ENCODE measurements at places on chromosomes 13 and 19.
A peak's percentile ranks its signal among the peaks of the same experiment; 100 is the strongest.

DNA sequence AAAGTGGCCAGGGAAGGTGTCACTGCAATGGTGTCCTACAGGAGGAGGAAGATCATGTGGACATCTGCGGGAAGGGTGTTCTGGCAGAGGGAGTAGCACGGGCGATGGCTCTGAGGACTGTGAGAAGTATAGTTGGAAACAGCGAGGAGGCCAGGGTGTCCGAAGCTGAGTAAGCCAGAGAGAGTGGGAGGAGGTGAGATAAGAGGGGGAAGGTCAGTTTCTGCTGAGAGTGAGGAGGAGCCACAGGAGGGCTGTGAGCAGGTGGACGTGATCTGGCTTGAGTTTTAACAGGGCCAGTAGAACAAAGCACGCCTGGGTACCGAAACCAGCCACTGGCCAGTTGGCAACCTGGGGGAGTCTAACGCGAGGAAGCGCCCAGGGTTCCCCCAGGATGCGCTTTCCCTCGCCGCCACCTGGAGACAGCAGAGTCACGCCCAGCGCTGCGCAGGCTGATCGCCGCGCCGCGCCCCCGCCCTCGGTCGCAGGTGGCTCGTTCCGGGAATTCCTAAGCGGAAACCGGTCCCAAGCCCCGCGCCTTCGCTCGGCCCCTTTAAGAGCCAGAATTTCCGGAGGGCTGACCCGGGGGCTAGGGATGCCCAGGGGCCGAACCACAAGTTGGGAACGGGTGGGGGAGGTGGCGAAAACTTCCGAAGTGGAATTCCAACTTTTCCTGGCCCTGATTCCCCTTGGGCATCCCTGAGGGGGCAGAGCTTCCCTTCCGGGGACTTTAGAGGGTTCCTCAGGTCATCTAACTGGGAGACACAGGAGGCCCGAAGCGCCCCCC, 1.1 kb upstream of the LSR start:
- peak; percentile 47 for DNase-seq

DNA sequence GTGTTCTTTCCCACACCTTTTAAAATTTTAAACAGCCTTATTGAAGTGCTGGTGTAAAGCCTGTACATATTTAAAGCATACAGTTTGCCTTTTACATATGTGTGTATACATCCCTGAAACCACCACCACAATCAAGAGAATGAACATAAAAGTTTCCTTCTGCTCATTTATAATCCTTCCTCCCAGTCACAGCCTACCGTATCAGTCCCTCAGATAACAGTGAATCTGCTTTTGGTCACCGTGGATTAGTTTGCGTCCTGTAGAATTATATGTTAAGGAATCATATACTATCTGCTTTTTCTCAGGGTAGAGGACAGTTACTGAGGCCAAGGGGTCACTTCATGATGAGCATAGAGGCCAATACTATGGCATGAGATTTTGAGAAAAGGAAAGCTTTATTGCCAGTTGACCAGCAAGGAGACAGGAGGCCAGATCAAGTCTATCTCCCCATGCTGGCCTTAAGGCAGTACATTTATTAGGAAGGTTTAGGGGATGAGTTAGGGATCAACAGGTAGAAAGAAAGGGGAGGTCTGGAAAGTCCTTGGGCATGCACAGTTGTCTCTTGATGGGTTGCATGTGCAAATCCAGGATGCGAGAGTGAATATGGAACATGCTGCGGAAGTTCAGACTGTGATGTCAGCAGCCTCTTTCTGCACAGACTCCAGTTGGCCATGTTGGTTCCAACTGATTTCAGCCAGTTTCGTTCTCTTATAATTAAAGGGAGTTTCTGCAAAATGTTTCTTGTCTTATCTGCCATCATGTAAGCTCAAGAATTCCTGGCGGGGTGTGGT, 36.3 kb upstream of the LSM14A start:
- no peak for DNase-seq

DNA sequence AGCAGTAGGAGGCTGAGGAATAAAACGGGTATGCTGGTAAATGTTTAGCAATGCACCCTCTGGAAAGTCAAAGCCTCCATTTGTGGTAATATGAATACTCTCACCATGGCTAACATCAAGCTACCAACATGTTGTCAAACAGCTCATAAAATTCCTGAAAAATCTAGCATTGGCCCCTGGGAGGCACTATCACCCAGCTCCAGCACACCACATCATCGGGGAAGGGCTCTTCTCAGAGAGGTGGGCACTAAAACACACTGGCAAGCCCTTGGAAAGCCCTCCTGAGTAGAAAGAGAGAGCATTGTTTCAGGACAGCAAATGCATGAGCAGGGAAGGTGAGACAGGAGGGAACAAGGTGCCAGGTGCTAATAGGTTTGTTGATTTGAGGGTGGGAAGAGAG, 53.9 kb upstream of the FLT1 start:
- no peak for DNase-seq

GRCh38 chr13:59490651-59491050, 673.1 kb downstream of the DIAPH3 start:
- no peak for DNase-seq

DNA sequence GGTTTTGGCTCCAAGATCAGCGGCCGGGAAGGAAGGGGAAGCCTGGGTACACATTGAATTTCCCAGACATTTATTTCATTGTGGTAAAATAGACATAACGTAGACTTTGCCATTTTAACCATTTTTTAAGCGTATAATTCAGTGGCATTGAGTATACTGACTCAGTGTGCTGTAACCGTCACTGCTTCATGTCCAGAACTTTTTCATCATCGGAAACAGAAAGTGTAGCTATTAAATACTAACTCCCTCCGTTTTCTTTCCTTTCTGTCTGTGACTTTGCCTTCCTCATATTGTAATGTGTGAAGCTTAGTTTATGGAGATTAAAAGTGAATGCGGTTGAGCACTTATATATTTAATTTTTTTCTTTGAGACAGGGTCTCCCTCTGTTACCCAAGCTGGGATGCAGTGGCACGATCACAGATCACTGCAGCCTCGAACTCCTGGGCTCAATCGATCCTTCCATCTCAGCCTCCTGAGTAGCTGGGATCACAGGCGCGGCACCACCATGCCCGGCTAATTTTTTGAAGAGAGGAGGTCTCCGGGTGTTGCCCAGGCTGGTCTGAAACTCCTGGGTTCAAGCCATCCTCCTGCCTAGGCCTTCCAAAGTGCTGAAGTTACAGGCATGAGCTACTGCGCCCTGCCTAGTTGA, 1.4 kb downstream of the HNRNPM start:
- DNase-seq: no peak

- DNase-seq: no peak
Observed at GRCh38 chr19:13861392-13861713, 15.6 kb upstream of the NANOS3 start.

DNA sequence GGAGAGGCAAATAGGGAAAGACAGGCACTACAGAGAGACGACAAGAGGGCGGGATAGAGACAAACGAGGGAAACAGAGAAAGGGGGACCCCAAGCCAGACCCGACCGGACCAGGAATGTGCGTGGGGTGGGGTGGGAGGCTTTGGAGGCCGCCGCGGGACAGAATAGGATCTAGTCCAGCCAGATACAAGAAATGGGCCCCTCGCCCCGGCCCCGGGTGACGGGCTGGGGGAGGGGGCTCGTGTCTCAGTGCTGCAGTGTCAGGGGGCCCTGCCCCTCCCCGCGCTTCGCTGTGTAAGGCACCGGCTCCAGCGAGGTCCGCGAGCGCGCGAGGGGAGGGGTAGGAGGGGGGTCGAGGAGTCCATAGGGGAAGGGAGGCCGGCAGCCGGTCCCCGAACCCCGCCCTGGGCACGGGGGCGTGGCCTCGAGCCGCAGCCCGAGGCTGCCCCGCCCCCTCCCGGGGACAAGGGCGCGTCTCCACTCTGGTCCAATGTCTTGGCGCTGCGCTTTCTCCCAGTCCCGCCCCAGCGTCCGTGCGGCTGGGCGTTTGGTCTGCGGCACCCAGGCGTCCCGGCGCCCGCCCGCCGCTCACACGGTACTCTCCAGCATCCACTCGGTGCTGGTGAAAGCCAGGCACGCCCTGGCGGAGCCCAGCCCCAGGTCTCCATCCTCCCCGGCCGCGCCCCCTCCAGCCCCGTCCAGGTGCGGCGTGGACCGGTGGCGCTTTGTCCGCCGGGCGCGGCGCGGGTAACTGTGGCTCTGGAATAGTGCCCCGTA, 11.0 kb downstream of the IFNL1 start:
- no peak for DNase-seq

All from activated CD8-positive, alpha-beta memory T cell treated with anti-CD3 and anti-CD28 coated beads for 1 hour (primary cell).